Spleen (tissue), 13 donors: ENCODE measurements at places on chromosomes 1 and 21.

DNA sequence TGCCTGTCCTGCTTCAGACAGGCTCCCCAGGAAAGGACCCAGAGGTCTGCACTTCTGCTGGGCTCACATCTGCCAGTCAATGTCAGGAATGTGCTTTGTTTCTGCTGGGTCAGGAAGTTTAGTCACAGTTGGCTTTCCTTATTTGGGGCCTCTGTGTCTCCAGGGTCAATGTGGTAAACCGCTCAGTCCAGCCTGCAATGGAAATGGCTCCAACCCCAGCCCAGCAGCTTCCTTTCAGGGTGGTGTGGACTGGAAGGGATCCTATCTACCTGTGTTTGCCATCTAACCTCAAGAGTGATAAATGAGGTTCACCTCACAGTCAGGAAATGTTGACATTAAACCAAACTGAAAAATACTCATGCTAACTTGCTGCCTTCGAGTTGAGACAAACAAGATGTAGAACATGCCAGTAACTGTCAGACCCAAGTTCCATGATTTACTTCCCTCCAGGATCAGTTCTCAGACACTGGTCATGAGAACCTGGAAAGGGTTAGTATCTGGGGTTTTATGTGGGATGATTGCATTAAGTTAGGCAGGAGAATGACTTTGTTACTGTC lies 20.3 kb downstream of the ENO1 start:
- no peak for DNase-seq

GRCh38 chr1:153192697-153193096 lies 10.5 kb upstream of the LELP1 start:
- DNase-seq, result no peak

DNA sequence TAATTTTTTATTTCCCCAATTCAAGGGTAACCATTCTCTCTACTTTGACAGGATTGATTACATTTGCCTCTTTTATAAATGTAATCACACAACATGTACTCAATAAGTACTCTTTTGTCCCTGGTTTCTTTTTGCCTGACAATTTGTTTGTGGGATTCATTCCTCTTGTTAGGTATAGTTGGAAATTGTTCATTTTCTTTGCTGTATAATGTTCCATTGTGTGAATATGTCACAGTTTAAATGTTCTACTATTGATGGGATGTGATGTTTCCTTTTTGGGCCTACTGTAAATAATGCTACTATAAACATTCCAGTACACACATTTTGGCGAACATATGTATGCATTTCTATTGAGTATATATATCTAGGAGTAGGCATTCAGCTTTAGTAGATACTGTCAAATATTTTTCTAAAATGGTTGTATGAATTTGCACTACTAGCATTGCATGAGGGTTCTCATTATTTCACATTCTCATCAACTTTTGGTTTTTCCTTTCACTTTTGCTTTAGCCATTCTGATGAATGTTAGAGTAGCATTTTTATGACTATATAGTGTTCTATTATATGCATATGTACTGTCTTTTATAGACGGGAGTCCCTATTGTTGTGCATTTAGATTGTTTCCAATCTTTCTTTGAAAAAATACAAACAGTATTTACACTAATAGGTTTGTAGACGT lies 35.0 kb upstream of the PRKACB start:
- no peak for DNase-seq

DNA sequence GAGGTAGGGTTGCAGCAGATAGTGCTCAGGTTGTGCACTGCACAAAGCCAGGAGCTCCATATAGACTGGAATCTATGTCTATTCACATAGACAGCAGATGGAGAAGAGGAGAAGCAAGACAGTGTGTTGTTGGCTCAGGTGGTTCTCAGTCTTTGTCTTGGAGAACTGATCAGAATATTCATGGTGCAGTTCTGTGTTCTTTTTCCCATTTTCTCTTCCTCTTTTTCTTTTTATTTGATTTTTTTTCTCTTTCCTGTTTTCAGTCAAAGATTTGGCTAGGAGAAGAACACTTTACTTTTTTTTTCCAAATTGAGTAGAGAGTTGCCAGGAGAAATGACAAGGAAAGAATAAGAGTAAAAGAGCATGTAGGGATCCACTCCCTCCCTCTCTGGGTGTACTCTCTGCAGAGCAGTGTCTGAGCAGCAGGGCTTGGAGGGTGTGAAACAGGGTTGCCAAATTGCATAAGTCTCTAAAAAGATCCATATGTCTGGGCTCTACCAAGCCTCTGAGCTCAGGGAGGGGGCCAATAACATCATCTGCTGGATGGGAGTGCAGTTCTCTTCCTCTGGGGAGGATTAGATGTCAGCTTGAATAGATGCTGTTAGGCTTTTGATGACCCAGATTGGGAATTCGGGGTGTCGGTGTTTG lies 8.7 kb upstream of the CD34 start:
- no peak for DNase-seq

- no peak for DNase-seq
Observed at GRCh38 chr1:225299624-225300023, 128.2 kb downstream of the LBR start.

DNA sequence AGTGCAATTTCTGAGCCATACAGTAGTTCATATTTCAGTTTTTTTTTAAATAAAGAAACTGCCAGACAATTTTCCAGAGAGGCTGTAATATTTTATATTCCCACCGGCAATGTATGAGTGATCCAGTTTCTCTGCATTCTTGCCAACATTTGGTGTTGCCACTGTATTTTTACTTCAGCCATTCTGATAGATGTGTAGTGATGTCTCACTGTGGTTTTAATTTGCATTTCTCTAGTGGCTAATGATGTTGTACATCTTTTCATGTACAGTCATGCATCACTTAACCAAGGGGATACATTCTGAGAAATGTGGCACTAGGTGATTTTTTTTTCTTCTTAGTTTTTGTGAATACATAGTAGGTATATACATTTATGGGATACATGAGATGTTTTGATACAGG lies 99.6 kb downstream of the CENPF start:
- DNase-seq, result no peak

- no peak for DNase-seq
Observed at GRCh38 chr1:162003830-162004215, 19.8 kb downstream of the OLFML2B start.

DNA sequence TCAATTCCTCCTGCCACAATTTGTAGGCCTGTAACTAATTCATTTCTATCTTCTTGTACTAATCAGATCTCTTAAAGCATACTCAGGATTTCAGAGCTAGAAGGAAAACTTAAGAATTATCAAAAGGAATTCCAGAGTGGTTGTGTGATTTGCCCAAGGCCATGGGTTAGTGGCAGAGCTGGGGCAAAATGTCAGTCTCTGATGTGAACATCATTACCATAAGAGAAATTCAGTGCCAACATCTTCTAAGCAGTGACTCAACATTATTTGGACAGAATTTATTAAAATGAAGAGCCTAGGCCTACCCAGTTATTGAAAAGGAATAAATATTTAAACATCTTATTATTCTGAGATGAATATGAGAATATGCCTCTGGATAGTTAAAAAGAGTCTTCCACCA lies 14.5 kb downstream of the ST6GALNAC5 start:
- DNase-seq, result no peak

DNA sequence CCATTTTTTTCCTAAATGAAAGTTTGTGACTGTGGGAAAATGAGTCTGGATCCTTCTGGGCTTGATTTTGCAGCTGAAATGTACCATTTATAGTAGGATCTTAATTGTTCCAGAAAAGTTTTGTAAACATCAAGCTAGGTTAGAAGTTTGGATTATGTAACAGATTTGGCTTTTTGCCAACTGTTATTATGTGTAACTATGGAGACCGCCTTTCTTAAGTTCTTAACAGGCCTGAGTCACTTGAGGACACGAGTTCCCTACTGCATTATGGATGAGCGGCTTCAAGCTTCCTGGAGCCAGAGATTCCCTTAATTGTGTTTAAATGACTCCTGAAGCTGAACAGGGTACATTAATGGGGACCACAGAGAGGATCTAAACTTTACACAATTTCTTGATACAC lies 22.2 kb downstream of the SLC25A33 start:
- no peak for DNase-seq

DNA sequence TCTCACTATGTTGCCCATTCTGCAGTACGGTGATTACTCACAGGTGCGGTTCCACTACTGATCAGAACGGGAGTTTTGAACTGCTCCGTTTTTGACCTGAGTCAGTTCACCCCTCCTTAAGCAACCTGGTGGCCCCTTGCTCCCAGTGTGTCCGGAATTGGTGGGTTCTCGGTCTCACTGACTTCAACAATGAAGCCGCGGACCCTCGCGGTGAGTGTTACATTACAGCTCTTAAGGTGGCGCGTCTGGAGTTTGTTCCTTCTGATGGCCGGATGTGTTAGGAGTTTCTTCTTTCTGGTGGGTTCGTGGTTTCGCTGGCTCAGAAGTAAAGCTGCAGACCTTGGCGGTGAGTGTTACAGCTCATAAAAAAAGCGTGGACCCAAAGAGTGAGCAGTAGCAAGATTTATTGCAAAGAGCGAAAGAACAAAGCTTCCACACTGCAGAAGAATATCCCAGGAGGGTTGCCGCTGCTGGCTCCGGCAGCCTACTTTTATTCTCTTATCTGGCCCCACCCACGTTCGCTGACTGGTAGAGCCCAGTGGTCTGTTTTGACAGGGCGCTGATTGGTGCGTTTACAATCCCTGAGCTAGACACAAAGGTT lies 17.6 kb upstream of the PARP1 start:
- no peak for DNase-seq

GRCh38 chr1:219692981-219693380 lies 80.1 kb upstream of the ZC3H11B start:
- DNase-seq, result no peak

GRCh38 chr1:54465351-54465811 lies 59.2 kb upstream of the SSBP3 start:
- DNase-seq, result peak; percentile 50

DNA sequence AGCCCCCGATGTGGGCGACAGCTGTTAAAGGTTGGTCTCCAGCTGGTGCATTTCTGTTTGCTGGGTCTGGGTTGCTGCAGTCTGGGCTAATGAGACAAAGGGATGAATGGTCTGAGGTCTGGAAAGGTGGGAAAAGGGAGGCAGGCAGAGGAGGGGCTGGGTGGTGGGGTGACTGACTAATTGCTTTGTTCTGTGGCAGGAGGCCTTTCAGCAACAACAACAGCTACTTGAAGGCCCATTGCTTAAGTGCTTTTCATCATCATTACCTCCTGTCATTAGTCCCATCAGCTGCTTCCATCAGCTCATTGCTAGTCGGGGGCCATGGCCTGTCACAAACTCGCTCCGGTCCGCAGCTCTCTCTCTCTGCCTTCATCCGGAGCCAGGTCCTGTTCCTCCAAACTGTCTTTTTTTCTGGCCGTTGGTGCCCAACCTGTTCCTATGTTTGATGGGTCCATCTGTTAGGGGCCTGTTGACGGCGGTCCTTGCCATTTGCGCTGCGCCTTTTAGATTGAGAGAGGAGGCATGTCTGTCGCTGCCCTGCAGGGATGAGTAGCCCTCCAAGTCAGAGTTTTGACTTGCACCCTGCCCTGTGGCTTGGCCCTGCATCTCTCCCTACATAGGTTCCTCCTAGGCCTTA lies 105.6 kb upstream of the PLXNA2 start:
- DNase-seq, result no peak

DNA sequence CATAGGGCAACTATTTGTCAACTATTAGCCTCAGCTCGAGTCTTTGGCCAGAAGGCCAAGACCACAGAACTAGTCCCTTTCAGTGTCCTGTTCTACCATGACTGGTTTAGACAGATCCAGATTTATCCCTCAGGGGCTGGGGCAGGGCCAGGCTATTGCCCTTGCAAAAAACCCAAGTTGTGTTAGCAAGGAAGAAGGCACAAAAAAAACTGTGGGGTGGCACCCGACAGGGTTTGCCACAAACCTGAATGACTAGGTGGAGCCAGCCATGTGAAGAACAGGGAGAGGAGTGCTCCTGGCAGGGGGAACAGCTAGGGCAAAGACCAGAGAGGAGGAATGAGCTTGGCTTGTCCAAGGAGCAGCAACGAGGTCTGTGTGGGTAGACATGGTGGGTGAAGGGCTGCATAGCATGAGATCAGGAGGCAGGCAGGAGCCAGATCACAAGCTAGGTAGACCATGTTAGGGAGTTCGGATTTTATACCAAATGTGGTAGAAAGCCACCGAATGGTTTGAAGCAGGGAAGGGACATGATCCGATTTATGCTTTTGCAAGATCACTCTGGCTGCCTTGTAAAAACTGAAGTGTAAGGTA lies 4.3 kb downstream of the DCST1 start:
- no peak for DNase-seq

- DNase-seq, result no peak
Observed at GRCh38 chr1:97247196-97247595, 525.6 kb downstream of the PTBP2 start.

GRCh38 chr1:28437264-28437923 lies 67.9 kb downstream of the PHACTR4 start:
- no peak for DNase-seq

- DNase-seq, result no peak
Observed at GRCh38 chr1:63902844-63903589, 129.2 kb downstream of the ROR1 start.

DNA sequence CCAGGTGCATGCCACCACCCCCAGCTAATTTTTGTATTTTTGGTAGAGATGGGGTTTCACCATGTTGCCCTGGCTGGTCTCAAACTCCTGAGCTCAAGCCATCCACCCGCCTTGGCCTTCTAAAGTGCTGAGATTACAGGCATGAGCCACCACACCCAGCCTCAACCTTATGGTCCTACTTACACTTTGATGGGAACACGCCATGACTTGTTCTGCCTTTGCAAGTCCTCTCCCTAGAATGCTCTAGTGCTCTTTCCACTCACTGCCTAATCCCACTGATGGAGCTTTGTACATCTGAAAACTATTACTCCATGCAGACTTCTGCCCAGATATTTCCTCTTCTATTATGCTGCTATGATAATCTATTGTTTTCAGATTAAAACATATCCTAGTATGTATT lies 174.3 kb downstream of the DAB1 start:
- DNase-seq, result no peak

- no peak for DNase-seq
Observed at GRCh38 chr1:207342332-207342731, 20.9 kb downstream of the CD55 start.

DNA sequence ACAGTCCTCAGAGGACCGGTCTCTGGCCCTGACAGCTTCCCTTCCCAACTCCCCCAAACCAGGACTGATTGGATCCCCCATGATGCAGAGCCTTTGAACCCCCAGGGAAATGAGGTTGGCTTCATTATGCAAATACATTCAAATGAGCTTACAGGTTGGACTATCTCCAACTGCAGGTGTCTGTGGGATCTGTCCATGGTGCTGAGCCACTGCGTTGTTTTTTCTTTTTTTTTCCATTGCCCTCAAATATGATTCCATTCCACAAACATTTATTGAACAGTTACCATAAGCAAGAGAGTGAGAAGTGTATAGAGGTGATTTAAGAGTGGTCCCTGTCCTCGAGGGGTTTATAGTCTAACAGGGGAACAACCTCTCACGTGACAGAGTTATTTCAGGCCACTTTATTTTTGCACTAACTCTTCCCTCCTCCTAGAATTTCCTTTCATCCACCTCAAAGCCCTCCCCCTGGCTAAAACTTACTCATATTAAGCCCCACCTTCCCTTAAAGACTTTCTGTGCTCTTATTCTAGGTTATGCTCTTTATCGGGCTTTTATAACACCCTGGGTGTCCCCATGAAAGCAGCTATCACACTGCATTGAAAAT lies 21.9 kb downstream of the DLGAP3 start:
- DNase-seq, result no peak
